ENCODE measurements at places on chromosomes 16 and 17.
A peak's percentile ranks its signal among the peaks of the same experiment; 100 is the strongest.

DNA sequence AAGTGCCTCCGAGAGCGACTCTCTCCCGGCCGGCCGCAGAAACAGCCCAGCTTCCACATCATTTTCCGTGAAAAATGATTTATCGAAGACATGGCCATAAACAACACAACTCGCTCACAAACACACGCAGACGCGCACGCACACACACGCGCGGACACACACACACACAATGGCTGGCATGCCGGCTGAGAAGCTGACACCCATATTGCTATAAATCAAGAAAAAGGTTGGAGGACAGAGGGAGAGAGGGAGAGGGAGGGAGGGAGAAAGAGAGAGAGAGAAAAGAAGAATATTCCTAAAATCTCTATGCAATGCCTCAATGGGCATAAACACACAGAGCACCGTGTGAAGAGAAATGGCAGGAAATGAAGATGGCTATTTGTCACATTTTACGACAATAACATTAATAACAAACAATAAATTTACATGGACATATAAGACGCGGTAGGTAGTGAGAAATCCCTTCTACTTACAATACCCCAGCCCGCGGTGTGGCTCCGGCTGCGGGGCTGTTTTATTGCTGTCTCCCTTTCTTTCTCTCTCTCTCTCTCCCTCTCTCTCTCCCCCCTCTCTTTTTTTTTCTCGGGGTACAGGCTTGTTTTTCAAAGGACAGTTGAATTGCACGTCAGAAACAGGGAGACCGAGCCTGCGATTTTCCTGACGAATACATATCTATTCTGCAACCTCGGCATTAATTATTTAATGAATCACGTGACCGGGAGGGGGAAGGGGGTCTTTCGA lies 9.5 kb downstream of the HOXB4 start:
- no peak for DNase-seq

- DNase-seq = no peak
Measured at GRCh38 chr17:157901-158300, 20.5 kb downstream of the SCGB1C2 start.

DNA sequence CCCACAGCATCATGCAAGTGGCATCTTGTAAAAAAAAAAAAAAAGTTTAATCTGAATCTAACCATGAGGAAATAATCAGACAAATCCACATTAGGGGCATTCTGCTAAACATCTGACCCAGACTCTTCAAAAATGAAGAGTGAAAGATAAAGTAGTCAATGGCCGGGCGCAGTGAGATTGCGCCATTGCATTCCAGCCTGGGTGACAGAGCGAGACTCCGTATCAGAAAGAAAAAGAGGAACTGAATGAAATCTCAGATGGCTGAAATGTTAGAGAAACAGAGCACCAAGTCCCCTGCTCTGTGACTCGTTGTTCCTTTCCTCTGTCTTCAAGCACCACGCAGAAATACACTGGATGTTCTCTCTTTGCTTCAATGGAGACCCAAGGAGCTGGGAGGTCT lies 12.7 kb upstream of the RNF135 start:
- DNase-seq = no peak

GRCh38 chr16:12788758-12789157 lies 14.9 kb downstream of the CPPED1 start:
- DNase-seq = no peak

- DNase-seq = no peak
Measured at GRCh38 chr17:40534371-40535189, 30.7 kb downstream of the CCR7 start.

DNA sequence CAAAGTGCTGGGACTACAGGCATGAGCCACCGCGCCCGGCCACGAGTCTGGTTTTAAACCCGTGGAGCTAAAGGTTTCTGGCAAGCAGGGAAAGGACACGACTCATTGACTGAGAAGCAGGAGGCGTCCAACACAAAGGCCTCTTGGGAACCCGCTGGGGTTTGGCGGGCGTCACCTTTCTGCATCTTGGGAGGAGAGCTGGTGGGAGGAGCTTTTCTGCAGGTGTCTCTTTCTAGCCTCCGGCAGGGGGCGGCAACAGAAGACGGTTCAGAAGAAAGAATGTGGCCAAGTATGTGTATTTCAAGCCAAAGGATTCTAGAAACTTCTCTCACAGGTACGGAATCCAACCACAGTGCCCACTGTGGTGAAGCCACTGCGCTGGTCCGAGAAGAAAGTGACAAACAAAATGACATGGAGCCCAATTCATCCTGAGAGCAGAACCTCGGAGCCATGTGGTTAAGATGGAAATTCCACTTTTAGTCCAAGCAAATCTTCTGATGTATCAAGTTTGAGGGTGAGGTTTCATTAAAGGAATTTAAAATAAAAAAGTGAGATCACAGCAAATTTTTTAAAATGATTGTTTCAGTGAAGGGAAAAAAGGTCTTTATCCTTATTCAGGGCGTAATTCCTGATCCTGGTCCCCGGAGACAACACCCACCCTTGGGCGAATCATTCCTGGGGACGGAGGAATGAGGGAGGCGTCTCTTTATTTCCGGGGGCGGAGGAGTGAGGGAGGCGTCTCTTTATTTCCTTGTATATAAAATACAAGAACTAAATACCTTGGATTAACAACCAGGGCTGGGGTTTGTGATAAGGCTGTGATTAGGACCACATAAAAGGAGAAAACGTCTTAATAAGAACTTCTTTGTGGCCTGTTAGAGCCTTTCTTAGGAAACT lies 97.6 kb downstream of the MRM3 start:
- peak; percentile 32 for DNase-seq

- DNase-seq = no peak
Measured at GRCh38 chr17:78105551-78105950, 23.0 kb downstream of the TMC6 start.

DNA sequence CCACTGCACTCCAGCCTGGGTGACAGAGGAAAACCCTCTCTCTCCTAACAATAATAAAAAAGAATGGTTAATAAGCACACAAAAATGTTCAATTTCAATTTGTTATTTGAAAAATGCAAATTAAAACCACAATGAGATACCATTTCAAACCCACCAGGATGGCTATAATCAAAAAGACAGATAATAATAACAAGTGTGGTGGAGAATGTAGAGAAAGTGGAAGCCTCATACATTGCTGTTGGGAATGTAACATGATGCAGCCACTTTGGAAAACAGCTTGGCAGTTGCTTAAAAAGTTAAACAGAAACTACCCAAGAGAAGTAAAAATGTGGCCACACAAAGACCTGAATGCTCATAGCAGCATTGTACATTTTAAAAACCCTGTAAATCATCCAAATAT lies 51.8 kb upstream of the MAP3K14 start:
- DNase-seq = no peak

DNA sequence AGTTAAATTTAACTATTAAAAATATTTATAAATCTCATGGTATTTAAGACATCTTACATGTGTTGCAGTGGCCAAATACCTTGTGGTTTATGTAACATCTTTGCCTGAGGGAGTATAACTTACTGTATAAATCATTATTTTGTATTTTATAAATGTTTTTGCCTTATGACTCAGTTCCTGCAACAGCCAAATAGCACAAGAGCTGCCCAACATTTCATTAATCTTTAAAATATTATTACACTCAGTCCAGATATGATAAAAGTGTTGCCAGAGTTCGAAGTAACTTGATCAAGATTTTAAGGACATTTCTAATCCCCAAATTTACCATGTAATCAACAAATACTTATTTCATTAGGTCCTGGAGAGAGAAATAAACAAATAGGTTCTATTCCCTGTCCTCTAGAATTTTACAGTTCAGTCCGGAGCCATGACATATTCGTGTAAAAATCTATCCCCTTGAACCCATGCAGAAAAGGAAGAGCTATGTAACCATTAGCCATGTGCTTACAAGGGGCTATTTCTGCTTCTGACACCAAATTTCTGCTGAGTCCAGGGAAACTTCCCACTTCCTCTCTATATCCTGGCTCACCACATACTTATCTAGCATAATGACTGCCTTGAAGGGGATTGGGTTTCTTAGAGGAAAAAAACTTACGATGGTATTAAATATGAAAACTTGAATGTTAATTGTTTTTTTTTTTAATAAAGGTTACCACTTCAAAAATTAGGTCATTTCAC lies 44.0 kb downstream of the IRX6 start:
- DNase-seq = no peak

GRCh38 chr16:67055712-67056487 lies 27.0 kb downstream of the CBFB start:
- no peak for DNase-seq

GRCh38 chr17:9178319-9178718 lies 157.0 kb downstream of the NTN1 start:
- DNase-seq = no peak

- DNase-seq = no peak
Measured at GRCh38 chr17:60087882-60088669, 9.4 kb upstream of the HEATR6 start.

GRCh38 chr16:57977418-57978069 lies 6.6 kb upstream of the CNGB1 start:
- DNase-seq = no peak

DNA sequence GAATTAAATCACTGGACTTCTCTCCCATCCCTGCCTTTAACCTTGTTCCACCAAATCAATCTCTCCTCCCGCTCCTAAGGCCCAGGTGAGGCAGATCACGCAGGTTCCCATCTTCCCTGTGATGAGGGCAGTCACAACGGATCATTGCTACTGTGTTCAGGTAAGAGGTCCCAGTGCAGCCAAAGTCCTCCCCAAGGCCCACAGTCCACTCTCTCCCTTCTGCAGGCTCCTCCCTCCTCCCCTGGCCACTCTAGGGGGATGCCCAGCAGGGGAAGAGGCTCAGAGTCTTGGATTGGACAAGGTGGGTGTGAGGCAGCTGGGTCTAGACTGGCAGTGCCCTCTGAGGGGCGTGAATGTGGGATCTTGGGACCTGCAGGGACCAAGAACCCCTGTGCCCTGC lies 2.6 kb upstream of the ADGRG3 start:
- DNase-seq = no peak

DNA sequence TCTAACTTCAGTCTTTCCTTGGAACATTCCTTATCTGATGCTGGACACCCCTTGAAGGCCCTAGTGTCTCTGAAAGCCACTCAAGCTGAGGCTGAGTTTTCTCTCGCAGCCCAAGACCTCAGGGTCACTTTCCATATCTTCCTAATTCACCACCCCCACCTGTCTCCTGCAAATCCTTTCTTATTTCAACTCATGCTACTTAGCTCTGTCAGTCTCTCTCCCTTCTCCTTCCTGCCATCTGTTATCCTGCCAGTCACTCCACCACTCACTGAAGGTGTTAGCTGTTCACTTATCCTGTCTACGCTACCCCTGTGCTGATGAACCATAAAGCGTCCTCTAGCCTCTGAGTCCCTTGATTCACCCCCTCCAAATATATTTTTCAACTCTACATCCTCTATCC lies 143.9 kb upstream of the SHISA6 start:
- no peak for DNase-seq

DNA sequence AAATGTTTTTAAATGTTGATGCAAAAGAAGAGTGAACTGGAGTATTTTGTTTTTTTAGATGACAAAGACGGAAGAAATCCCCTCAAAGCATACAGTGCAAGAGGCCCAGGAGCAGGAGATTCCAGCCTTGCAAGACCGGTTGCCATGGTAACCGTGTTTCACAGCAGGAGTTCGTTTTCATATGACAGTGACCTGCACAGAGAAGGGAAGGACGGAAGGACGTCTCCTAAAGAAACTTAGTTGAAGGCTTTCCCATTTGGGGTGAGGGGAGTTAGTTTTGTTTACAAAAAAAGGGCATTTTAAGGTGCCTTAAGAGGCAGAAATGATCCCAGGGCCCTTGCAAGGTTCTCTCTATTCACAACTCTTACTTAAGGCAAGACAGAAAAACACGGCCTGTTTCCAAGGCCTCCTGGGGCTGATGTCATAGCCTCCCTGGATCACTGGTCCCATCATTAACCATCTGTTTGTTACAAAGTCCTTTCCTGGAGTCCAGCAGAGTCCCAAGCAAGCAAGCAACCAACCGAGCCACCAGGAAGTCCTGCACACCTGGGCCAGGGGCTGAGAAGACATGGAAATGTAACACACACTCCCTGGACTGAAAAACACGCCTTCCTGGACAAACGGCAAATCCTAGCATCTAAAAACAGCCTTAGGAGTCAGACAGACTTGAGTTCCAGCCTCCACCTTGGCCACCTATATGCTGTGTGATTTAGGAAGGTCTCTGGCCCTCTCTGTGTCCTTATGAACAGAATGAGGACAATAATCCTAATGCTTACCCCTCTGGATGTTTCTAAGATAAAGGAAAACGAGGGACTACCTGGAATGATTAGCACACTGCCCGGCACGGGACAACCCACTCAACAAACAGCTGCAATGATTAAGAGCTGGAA lies 30.3 kb upstream of the RPH3AL start:
- no peak for DNase-seq

- no peak for DNase-seq
Measured at GRCh38 chr17:28372203-28372944, 880 bp downstream of the SARM1 start.

DNA sequence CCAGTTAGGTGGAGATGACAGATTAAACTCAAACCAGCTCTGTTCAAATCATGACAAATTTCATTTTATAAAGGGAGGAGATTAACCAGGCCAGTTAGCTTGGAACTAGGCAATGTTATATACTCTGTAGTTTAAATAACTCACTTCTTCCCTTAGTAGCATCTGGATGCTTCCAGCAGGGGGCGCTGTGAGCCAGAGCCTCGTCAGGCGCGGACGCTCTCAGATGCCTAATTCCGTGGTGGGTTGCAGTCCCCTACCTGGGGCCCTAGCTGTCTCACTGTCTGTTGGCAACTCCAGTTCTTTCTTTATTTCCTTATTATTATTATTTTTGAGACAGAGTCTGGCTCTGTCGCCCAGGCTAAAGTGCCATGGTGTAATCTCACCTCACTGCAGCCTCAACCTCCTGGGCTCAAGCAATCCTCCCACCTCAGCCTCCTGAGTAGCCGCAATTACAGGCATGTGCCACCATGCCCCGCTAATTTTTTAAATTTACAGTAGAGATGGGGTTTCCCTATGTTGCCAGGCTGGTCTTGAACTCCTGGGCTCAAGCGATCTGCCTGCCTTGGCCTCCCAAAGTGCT lies 17.3 kb upstream of the WFDC1 start:
- peak; percentile 37 for DNase-seq

- DNase-seq = no peak
Measured at GRCh38 chr16:72475688-72476087, 303.7 kb upstream of the PMFBP1 start.

DNA sequence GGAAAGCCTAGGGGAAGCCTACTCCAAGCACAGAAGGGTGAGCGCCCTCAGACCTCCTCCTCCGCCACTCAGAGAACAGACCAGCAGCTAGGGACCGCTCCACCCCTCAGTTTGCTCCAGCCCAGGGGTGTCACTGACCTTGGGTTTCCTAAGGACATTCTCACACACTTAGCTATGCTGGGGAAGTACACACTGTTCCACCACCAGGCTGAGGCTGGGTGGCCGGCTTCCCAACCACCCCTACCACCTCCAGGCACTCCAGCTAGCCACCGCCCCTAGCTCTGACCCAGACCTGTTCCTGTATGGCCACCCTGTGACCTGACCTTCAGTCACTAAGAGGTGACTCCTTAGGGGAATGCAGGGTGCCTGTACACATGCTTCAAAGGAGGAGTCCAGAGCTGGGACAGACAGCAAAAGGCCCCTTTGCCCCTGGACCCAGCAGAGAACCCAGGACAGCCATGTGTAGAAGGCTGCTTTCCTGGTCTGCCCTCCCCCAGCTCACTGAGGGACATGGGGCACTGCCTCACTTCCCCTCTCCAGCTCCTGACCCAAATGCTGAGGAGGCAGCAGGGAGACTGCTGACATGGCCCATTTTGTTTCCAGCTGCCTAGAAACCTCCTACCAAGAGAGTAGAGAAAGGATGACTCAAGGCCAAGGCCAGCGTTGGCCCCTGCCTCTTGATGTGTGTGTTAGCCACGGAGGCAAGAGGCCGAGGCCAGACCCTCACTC lies 6.7 kb downstream of the HSPB9 start:
- DNase-seq = no peak

Data from immature natural killer cell (primary cell).